ENCODE measurements at places on chromosomes 3 and 15.
A peak's percentile ranks its signal among the peaks of the same experiment; 100 is the strongest.

GRCh38 chr3:109136523-109136922 is at the start of gene C3orf85:
Gene C3orf85 (plus strand): TSS chr3:109136719. CDS start chr3:109136848, 129 bp downstream.
- H3K27ac ChIP-seq: peak within 1 kb of the TSS; percentile 12
- H3K27me3 ChIP-seq: no peaks in the 10 kb centered on the region
- H3K4me1 ChIP-seq: no peaks in the 10 kb centered on the region
- DNase-seq: no peak
- no peaks in the 10 kb centered on the region for H3K36me3 ChIP-seq

- H3K4me1 ChIP-seq: no peaks in the 10 kb centered on the region
- no peaks in the 10 kb centered on the region for H3K36me3 ChIP-seq
- H3K27ac ChIP-seq: no peak overlapping the region
- no peaks in the 10 kb centered on the region for H3K27me3 ChIP-seq
These were observed 48.7 kb upstream of the ROBO2 start for GRCh38 chr3:76991165-76991564.

DNA sequence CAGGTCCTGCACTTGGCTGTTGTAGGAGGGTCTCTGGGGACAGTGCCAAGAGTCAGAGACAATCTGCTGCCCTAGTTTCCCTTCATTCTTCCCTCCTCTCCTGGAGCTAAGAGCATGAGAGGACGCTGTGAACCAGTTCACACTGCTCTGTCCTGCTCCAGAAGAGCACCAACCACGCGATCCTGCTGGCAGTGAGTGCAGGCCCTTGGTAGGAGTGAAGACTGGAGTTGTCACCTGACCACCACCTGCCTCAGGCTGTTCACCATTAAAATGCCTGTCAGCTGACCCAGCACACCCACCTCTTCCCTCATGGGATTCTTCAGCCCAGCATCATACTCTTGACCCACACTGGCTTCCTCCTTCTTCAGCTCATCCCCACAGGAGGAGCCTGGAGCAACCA is 2.9 kb downstream of the TM6SF1 start:
- H3K36me3 ChIP-seq: no peaks in the 10 kb centered on the region
- DNase-seq: no peak
- H3K4me1 ChIP-seq: no peaks in the 10 kb centered on the region
- H3K27me3 ChIP-seq: peaks cover 20% of the 10 kb centered on the region
- H3K4me3 ChIP-seq: no peak overlapping the region
- no peak overlapping the region for H3K27ac ChIP-seq

GRCh38 chr3:184295771-184296170 is 3.3 kb upstream of the PSMD2 start:
- no peak overlapping the region for H3K4me3 ChIP-seq
- no peaks in the 10 kb centered on the region for H3K27me3 ChIP-seq
- H3K27ac ChIP-seq: no peak overlapping the region

DNA sequence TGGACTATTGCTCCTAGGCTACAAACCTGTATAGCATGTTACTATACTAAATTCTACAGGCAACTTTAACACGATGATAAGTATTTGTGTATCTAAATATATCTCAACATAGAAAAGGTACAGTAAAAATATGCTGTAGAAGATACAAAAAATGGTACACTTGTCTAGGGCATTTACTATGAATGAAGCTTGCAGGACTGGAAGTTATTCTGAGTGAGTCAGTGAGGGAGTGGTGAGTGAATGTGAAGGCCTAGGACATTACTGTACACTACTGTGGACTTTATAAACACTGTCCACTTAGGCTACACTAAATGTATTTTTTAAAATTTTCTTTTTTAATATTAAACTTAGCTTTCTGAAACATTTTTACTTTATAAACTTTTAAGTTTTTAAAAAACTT is 140.5 kb upstream of the SGO1 start:
- no peaks in the 10 kb centered on the region for H3K4me1 ChIP-seq
- H3K4me3 ChIP-seq: no peak overlapping the region
- no peak for DNase-seq
- no peaks in the 10 kb centered on the region for H3K36me3 ChIP-seq
- H3K27ac ChIP-seq: no peak overlapping the region
- H3K27me3 ChIP-seq: no peaks in the 10 kb centered on the region

DNA sequence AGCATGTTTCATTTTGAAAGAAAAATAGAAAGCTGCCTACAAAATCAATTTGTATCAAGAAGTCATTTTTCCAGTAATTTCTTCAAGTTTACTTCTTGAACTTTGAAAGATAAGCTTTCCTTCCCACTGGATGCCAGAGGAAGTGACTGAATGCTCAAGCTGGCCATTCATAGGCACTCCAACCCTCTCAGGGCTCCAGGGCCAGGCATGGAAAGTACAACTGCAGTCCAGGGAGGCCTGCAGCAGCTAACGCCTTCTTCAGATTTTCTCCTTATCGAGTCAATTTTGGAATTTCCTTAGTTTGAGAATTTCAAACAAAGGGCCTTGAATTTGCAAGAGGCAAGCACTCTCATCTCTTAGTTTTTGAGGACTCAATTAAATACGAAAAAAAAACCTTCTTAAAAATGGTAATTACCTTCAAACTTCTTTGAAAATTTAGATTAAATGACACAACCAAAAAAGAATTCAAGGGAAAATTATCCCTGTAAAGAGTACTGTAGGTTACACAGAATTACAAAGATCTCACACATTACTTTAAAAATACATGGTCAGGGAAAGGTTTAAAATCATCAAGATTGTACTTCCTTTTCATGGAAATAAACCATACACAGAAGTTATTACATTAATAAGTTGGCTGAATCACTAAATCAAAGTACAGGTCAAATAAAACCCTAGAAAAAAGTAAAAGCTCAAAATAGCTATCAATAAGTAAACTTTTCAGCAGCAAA is 2.5 kb downstream of the UBP1 start:
- peak overlapping the region; percentile 100 for H3K27ac ChIP-seq
- no peaks in the 10 kb centered on the region for H3K36me3 ChIP-seq
- peaks cover 6% of the 10 kb centered on the region for H3K4me1 ChIP-seq
- peak overlapping the region; percentile 70 for H3K4me3 ChIP-seq
- H3K27me3 ChIP-seq: no peaks in the 10 kb centered on the region
